Skin of body (tissue), 3 donors: ENCODE measurements at places on chromosomes 3 and 15. TPM values are rescaled to one million over a fixed set of nuclear protein-coding genes. Genes with fewer than 3 reads are reported as not detected.
A peak's percentile ranks its signal among the peaks of the same experiment; 100 is the strongest.

The C2CD4A gene
- not detected for total RNA-seq

DNA sequence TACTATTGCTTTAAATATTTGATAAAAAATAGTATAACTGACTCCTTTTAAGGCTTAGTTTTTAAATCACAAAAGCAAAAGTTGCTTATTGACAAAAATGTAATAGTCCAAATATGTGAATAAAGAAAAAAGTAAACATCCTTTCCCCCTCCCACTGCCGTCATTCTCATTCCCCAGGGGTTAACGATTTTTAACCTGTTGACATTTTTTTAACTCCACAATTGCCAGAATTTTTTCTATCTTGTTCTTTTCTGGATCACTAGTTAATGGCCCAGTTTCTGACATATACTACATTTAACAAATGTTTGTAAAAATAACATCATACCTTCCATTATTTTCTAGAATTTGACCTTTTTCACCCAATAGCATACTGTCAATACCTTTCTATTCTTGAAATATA, 60.6 kb upstream of the TCF12 start:
- no peak for DNase-seq

- DNase-seq: no peak
These were observed 132.4 kb upstream of the PLXNA1 start for GRCh38 chr3:126850370-126851085.

GRCh38 chr15:81443040-81443820, 69.2 kb upstream of the TMC3 start:
- DNase-seq: no peak

DNA sequence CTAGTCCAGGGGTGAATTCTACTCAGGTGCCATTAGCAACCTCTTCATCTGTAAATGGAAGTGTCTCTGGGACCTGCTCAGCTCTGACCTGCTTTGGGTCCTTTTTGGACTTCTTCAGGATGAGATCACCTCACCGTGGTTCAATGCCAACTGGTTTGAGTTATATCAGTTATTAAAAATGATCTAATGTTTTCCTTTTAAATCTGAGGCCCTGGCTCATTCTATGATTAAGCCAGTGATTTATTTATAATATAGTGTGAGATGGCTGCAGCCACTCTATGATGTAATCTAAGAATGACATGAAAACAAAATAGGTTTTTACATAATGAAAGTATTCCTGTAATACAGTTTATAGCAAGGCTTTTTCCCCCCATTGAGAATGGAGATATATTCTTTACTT, 79.4 kb downstream of the LPP start:
- no peak for DNase-seq

The SLC2A2 gene
- not detected for total RNA-seq

GRCh38 chr15:80982205-80982604, 7.4 kb downstream of the MESD start:
- DNase-seq: no peak

GRCh38 chr3:177538750-177539730, 341.8 kb upstream of the TBL1XR1 start:
- no peak for DNase-seq

The GOLGA8H gene
- total RNA-seq: 1.2 TPM

The GOLGA6A gene
- total RNA-seq: 0.89 TPM

DNA sequence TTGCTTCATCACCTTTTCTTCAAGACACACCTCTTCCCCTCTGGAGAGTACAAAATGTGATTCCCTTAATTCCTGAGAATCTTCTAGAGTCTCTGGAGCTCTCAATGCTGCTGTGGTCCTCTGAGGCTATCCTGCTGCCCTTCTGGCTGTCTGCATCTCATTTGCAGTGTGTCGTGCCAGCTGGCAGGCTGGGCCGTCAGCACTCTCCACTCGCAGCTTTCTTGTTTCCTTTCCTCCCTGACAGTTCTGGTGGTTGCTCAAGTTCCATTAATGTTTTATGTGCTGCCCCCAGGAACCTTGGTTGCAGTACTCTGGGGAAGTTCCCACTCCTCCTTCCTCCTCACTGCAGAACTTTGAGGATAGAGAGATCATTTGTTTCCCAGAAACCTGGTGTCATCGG, 210.8 kb upstream of the ROPN1 start:
- no peak for DNase-seq

GRCh38 chr3:69244039-69244438, 121.6 kb upstream of the LMOD3 start:
- DNase-seq: no peak

The ATP13A5 gene
- 3.7 TPM for total RNA-seq

DNA sequence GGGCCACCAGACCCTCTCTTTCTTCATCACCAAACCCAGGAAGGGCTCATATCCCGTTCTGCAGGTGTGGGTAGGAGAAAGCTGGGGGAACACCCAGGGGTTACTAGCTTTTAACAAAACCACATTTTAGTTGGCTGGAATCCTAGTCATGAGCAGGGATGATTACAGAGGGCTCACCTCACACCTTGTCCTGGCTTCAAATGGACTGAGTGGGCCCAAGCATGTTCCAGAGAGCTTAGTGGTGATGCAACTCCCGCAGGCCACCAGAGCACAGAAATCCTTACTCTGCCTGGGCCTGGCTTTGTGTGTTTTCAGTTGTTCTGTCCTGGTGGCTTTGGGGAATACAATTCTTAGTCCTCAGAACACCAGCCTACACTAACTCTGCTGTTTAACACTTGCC, 56.8 kb upstream of the RYK start:
- DNase-seq: no peak

DNA sequence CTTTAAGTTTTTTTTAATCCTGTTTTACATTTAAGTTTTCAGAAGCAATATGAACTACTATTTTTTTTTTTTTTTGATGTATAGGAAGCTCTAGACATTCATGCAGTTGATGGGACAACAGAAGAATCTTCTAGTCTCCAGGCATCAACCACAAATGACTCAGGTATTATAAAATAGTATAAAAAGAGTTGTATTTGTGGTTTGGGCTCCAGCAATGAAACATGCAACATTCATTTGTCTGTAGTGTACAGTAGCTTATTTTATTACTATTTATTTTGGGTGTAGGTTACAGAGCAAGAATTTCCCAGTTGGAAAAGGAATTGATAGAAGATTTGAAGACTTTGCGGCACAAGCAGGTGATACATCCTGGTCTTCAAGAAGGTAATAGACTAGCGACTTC, 38.6 kb downstream of the MGA start:
- no peak for DNase-seq

- DNase-seq: no peak
These were observed 57.1 kb upstream of the SSR3 start for GRCh38 chr3:156611870-156612494.

- DNase-seq: no peak
These were observed 22.2 kb downstream of the PXYLP1 start for GRCh38 chr3:141253811-141254210.

DNA sequence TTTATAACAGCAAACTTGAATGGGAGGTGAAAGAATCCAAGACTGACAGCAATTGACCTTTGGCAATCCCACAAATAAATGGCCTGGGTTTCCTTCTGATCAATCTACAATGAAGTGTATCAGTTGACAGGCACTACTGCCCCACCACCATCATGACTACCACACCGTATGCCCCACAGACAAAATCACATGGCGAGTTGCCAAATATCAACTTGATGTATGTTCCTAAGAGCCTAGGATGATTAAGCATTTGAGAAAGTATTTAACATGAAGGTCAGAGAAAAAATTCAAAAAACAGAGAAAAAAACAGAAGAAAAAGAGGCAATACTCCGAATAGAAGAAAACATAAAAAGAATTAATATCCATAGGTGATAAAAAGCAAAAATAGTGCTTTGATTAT, 215.9 kb upstream of the STAC start:
- no peak for DNase-seq

The RAD51 gene
- 3.7 TPM for total RNA-seq

The NDUFB5 gene
- 142 TPM for total RNA-seq

DNA sequence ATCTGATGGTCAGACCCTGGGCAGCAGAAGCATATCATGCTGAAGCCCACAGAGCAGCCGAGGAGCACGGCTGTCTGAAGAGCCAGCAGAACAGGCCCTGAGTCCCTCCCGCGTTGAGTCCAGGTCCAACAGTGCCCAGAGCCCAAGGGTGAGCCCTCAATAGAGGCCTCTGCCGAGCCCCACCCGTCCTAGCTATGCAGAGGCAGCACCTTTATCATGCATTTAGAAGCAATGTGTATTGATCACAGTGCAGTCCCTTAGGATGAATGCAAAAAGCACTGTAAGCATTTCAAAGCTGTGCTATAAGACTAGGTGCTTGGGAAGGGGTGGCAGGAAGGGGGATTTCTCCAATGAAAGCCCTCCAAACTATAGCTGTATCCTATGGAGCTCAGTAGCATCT, 208.5 kb downstream of the GABRB3 start:
- DNase-seq: no peak

DNA sequence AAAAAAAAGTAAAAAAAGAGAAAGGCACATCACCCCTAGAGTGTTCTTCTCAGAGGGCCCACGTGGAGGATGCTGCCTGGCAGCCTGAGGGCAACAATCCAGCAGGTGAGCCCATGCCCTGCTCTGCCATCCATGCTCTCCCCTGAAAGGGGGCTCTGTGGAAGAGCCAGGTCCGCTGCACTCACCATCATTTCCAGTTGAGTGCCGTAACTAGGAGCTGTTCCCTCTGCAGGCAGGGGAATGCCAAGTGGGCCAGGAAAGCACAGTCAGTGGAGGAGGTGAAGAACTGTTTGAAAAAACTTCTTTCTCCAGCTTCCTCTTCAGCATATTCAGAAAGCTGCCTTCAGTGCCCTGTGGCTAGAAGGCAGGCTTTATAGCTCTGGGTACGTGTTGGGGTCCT, 84.1 kb downstream of the ABHD5 start:
- DNase-seq: no peak

GRCh38 chr3:75272691-75273090, 391.4 kb upstream of the FRG2C start:
- DNase-seq: peak; percentile 89

- peak; percentile 11 for DNase-seq
These were observed 243.5 kb upstream of the SLCO3A1 start for GRCh38 chr15:91609966-91610365.

DNA sequence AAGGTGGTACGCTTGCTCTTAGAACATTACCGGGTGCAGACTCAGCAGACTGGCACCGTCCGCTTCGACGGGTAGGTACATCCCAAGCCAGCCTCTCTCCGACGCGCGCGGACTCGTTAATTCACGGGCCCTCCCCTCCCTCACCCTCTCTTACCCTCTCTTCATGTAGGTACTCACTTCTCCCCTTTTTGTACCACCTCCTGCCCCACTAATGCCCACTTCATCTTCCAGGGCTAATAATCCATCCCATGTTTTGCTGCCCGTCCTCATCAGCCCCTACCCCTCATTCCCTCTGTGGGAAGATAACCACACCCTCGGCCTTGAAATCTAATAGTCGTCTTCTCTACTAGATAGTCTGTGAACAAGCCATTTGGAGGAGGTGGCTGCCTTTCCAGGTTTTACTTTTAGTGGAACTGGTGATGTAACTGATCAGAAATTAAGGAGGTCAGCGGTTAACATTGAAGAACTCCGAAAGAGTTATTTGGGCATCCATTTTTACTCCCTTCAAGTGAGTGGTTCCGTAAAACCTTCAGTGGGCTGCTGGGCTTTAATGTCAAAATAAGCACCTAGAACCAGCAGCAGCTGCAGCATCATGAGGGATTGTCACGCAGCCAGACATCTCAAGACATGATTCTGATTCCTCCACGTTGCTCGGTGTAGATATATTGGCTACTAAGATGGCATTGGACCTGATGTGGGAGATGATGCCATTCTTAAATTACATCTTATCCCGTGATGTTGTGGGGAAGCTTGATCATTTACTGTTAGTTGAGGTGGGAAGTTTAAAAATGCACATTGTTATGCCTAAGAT, 1.3 kb downstream of the FEM1B start:
- DNase-seq: peak; percentile 20

DNA sequence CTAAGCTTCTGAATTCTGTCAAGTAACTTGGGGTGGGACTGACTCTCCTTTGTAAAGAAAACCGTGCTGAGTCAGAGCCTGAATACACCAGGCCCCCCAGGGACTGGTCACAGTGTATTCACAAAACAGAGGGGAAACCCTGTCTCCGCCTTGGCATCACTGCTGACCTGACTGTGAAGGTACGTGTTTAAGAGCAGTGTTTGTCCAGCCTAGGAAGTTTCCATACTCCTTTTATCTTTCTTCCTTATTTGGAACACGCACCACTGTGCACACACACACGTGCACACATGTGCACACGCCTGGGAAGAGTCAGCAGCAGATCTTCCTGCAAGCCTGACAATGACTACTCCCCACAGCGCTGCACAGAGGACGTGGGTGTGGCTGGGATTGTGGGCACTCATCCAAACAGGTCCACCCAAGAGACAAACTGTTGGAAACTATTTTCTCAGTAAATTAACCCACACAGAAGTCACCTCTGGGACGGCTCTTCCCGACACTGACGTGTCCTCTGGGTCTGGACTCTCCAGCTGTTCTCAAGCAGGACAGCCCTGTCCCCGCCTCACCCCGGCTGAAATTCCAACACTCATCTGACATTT, 87.7 kb downstream of the ATP10A start:
- peak; percentile 42 for DNase-seq

DNA sequence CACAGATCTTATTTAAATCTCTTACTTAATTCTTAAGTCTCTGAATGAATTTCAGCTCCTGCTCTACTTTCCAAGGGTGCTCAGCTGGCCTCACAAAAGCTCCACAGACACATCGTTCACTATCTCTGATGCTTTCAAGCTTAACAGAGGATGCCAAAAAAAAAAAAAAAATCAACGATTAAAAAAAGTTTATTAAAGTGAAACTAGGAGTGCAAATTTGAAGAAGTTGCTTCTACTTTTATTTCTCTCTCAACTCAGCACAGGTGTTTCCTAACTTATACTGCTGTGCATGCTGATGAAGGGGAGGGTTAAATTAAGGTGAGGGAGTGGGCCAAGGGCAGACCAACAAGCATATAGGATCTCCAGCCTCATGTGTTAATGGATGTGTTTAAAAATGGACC, 157.2 kb downstream of the TIGIT start:
- no peak for DNase-seq

The MEGF11 gene
- total RNA-seq: 0.30 TPM

DNA sequence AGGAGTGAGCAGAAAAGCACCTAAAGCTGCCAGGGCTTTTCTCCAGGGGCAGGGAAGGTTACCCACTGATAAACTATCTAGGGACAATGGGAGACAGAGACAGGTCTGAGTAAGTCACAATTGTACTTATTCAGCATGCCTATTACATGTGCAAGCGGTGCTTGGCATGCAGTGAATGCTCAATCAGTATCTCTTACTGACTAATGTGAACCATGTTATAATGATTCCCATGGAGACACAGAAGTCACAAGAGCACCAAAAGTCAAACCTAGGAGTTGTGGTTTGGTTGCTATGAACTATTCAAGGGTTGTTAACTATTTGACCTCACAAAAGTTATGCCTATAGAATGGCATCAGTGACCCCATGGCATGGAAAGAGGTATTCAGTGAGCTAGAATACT, 50.0 kb upstream of the RASGRP1 start:
- DNase-seq: no peak
